GM23248 (cell line): ENCODE measurements at places on chromosomes 7 and 10.

- DNase-seq = no peak
These were observed 150.3 kb downstream of the PLXNA4 start for GRCh38 chr7:132425942-132426341.

DNA sequence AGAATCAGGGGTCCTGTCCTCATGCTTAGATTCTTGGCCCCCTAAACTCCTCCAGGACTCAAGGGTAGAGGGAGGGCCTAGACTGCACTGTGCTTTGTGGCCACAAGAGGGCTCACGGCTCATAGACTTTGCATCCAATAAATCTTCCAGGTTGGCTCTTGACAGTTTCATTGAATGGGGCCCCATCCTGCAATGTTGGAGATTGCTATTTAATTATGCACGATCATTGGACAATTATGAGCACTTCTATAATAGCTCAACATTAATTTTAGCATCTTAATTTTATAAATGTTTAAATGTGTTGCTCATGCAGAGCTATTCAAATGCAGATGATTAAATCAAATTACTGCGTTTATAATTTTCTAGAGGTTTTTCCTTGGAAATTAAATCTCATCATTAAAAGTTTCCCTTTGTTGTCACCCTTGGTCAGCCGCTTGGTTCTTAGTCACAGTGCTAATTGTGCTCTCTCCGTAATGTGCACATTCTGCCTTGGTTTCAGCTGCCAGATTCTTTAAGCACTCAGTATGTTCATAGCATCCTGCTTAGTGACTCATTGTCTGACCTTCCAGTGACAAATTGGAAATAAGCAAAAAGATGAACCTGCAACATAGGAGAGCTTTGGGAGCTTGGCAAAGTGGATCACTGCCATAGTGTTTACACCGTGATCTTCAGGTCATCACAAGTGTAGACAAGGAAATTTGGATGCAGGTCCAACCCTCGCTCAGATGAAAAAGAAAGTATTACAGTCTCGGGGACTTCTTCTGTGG lies 33.4 kb upstream of the PLPP4 start:
- peak; percentile 94 for DNase-seq

- no peak for DNase-seq
These were observed 256.9 kb upstream of the TPK1 start for GRCh38 chr7:145092766-145093165.

DNA sequence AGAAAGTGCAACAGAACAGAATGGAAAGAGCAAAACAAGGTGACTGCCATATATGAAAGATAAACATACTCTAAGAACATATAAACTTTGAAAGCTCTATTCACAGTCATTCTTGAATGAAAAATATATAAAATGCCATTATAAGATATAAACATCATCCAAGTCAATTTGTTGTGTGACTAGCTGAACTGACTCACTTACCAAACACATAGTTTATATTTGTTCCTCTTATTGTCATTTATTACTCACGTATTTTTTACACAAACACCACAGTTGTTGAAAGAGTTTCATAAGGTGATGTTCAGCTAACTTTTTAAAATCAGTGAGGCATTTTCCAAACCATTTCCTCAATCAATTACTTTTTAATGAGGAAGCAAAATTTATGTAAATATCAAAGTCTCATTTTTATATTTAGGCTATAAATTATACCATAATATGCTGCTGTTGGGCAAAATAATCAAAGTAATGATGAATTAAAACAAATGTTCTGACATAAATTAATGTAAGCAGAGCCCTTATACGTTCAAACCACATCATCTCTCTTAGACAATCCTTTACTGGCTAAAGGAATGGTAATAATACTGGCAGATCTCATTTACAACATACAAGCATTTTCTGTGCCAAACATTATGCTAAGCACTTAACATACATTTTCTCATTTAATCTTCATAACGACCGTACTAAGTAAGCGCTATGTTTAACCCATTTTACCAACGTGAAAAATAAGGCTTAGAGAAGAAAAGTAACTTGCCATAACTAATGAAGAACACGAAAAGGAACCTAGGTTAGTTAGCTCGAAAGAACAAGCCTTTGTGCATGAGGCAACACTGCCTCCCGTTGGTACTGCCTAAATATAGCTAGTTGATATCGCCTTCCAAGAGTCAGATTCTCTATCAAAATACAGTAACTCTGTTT lies 7.3 kb downstream of the LRRN3 start:
- peak; percentile 70 for DNase-seq

GRCh38 chr7:30683816-30684215 lies 1.6 kb upstream of the CRHR2 start:
- DNase-seq = no peak

DNA sequence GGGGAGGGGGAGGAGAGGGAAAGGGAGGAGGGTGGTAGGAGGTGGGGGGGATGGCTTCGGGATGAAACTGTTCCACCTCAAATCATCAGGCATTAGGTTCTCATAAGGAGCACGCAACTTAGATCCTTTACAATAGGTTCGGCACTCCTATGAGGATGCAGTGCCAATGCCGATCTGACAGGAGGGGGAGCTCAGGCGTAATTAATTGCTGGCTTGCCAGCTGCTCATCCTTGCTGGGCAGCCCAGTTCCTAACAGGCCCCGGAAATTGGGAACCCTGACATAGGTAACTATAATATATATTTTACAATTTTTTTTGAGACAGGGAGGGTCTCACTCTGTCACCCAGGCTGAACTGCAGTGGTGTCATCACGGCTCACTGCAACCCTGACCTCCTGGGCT lies 118.8 kb upstream of the SFMBT2 start:
- DNase-seq = peak; percentile 31

GRCh38 chr10:64211466-64211865 lies 690.3 kb downstream of the REEP3 start:
- DNase-seq = no peak
